ENCODE measurements at places on chromosomes 11 and 22. TPM values are rescaled to one million over a fixed set of nuclear protein-coding genes. Genes with fewer than 3 reads are reported as not detected.

DNA sequence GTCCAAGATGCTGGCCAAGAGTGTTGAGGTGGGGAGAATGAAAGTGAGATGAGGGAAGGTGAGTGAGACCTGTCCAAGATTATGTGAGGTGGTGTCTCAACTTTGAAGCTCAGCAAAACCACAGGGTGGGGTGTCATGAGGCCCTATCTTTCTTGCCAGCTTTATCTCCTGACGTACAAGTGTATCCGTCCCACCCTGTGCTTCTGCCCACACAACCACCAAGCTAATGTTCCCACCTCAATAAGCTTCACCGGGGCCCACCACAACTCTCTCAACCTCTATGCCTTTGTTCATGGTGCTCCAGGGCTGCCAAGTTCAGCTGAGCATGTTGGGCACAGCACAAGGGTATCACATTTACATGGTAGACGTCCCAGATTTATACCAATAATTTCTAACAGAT lies 7.1 kb upstream of the TPST2 start:
- H3K27ac ChIP-seq: no peak overlapping the region
- no peaks in the 10 kb centered on the region for H3K36me3 ChIP-seq

DNA sequence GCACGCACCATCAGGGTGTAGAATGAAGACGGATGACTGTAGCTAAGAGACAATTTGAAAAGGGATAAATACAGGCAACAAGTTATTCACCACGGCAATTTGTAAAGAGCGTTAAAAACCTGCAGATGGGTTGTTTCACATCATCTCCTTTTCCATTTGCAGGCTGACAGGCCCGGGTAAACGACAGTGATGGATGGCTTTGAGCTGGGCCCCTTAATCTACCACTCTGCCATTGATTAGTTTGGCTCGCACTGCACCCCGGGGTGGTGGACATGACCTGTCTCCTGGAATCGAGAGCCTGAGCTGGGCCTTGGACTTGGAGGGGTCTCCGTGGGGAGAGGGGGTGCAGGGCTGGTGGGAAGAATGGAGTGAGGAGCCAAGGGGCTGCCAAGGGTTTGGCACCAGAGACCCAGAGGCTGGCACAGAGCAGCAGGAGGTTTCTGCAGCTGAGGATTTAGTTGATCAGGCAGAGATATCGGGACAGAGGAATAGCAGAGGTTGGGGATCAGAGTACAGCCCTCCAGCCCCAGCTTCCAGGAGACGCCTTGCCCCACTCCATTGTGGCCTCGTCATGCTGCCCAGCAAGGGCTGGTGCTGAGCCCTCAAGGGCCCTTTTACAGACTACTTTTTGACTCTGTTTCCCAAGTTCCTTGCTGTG lies 110.6 kb upstream of the NECTIN1 start:
- no peak for DNase-seq
- no peaks in the 10 kb centered on the region for H3K4me1 ChIP-seq
- no peaks in the 10 kb centered on the region for H3K27me3 ChIP-seq
- H3K27ac ChIP-seq: no peak overlapping the region
- no peak overlapping the region for H3K4me3 ChIP-seq

- H3K4me3 ChIP-seq: no peak overlapping the region
- H3K36me3 ChIP-seq: no peaks in the 10 kb centered on the region
Measured at GRCh38 chr22:32622004-32622743, 147.6 kb downstream of the FBXO7 start.

GRCh38 chr22:35446365-35446764 lies 46.4 kb downstream of the MCM5 start:
- no peak for DNase-seq
- no peaks in the 10 kb centered on the region for H3K36me3 ChIP-seq
- H3K4me1 ChIP-seq: no peaks in the 10 kb centered on the region
- H3K27ac ChIP-seq: no peak overlapping the region

FZD4 gene
- total RNA-seq: 32.5 TPM

- H3K27ac ChIP-seq: no peak overlapping the region
- peaks cover 18% of the 10 kb centered on the region for H3K4me1 ChIP-seq
- H3K27me3 ChIP-seq: no peaks in the 10 kb centered on the region
- no peak overlapping the region for H3K4me3 ChIP-seq
- H3K36me3 ChIP-seq: no peaks in the 10 kb centered on the region
- no peak for DNase-seq
Measured at GRCh38 chr22:17576470-17576869, 13.2 kb downstream of the SLC25A18 start.

Data from right atrium auricular region (tissue), 2 donors.